ENCODE measurements at places on chromosomes 13 and 19. TPM values are rescaled to one million over a fixed set of nuclear protein-coding genes. Genes with fewer than 3 reads are reported as not detected.

Gene B3GNT3
- polyA plus RNA-seq: not detected

Gene ODAD3
- not detected for polyA plus RNA-seq

Gene EBI3
- polyA plus RNA-seq: not detected

Gene AMH
- polyA plus RNA-seq: not detected

GRCh38 chr19:13053761-13054625 lies 48.7 kb downstream of the LYL1 start:
- H3K4me3 ChIP-seq: no peak overlapping the region
- H3K27me3 ChIP-seq: peaks cover 5% of the 10 kb centered on the region
- peaks cover 4% of the 10 kb centered on the region for H3K36me3 ChIP-seq
- peaks cover 2% of the 10 kb centered on the region for H3K4me1 ChIP-seq
- no peak for DNase-seq

GRCh38 chr19:48344892-48345291 lies 18.8 kb downstream of the TMEM143 start:
- DNase-seq: no peak
- no peak overlapping the region for H3K4me3 ChIP-seq
- H3K27ac ChIP-seq: no peak overlapping the region
- H3K4me1 ChIP-seq: no peaks in the 10 kb centered on the region
- H3K27me3 ChIP-seq: peaks cover 3% of the 10 kb centered on the region
- peaks cover 4% of the 10 kb centered on the region for H3K36me3 ChIP-seq

GRCh38 chr13:48739386-48739964 lies 85.7 kb downstream of the CYSLTR2 start:
- no peak for DNase-seq
- no peak overlapping the region for H3K27ac ChIP-seq
- no peak overlapping the region for H3K4me3 ChIP-seq
- no peaks in the 10 kb centered on the region for H3K4me1 ChIP-seq

DNA sequence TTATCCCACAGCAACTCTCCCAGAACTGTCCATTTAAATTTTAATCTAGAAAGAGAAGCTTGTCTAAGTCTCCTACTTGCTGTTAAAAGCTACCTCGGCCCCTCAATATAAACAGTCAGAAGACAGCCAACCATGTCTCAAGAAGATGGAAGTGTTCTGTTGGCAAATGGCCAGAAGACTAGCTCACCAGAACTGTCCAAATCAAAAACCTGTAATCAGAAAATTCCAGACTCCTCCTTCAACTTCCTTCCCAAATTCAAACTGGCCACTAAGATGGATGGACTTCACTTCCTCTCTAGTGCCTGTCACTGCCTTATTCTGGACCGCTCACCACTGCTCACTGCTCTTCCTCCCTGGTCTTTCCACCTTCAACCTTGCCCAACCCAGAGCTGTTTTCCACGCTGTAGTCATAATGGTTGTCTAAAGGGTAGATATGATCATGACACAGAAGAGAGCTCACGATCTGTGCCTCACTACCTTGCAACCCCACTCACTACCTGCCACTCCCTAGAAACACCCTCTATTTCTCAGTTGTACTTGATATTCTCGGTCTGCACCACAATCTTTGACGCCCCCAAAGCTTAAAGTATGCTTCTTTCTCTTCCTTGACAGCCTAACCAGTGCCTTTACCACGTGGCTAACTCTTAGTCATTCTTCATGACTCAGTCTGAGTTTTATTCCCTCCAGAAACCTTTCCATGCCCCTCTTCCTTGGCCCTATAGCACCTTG lies 9.2 kb downstream of the FGF14 start:
- no peaks in the 10 kb centered on the region for H3K36me3 ChIP-seq
- peaks cover 8% of the 10 kb centered on the region for H3K4me1 ChIP-seq
- no peak for DNase-seq
- H3K4me3 ChIP-seq: peak overlapping the region; percentile 90
- peak overlapping the region; percentile 14 for H3K27ac ChIP-seq
- H3K27me3 ChIP-seq: peaks cover 11% of the 10 kb centered on the region

DNA sequence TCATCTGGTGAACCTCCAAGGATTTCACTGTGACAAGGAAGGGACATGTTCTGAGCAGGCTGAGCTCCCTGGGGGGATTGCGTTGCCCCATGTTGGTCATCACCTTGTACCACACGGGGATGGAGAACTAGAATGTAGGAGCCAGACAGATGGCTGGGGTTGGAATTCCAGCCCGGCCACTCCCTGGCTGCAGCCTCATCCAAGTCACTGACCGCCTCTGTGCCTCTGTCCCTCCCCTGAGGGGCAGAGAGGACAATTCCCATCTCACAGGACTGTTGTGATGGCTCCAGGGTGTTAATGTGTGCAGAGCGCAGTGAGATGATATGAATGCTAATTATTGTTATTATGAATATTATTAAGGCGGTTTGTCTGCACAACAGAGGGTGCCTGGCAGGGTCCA lies 24.1 kb downstream of the ADGRL1 start:
- no peak for DNase-seq
- H3K4me3 ChIP-seq: no peak overlapping the region
- H3K27ac ChIP-seq: no peak overlapping the region
- H3K4me1 ChIP-seq: peaks cover 4% of the 10 kb centered on the region

GRCh38 chr13:21326155-21327031 lies 132.7 kb downstream of the ZDHHC20 start:
- H3K27me3 ChIP-seq: no peaks in the 10 kb centered on the region
- H3K4me3 ChIP-seq: peak overlapping the region; percentile 64
- H3K4me1 ChIP-seq: peaks cover 23% of the 10 kb centered on the region
- H3K27ac ChIP-seq: no peak overlapping the region
- no peak for DNase-seq

DNA sequence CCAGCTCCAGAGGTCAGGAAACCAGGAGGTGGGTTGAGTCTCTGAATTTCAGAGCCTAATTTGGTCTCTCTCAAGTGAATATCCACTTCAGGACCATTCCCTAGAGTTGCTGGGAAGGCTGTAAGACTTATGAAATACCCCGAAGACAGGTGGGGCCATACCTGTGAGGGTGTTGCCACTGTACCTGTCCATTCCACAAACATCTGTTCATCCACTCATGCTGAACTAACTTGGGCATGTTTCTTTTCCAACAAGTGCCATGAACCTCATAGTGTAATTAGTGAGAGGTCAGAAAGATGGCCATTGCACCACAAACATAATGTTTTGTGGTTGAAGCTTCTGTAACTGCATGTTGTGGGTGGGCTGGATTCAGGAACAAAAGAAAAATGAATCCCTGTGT lies 7.8 kb downstream of the ILF3 start:
- no peak overlapping the region for H3K27ac ChIP-seq
- H3K4me1 ChIP-seq: peaks cover 52% of the 10 kb centered on the region
- no peaks in the 10 kb centered on the region for H3K36me3 ChIP-seq
- no peak for DNase-seq
- H3K27me3 ChIP-seq: peaks cover 14% of the 10 kb centered on the region
- H3K4me3 ChIP-seq: no peak overlapping the region
